ENCODE measurements at places on chromosomes 3 and 15.
A peak's percentile ranks its signal among the peaks of the same experiment; 100 is the strongest.

- H3K27ac ChIP-seq: no peak overlapping the region
- no peak overlapping the region for H3K4me3 ChIP-seq
- DNase-seq: no peak
- H3K36me3 ChIP-seq: no peaks in the 10 kb centered on the region
These were observed 34.1 kb downstream of the ABTB1 start for GRCh38 chr3:127706785-127707351.

DNA sequence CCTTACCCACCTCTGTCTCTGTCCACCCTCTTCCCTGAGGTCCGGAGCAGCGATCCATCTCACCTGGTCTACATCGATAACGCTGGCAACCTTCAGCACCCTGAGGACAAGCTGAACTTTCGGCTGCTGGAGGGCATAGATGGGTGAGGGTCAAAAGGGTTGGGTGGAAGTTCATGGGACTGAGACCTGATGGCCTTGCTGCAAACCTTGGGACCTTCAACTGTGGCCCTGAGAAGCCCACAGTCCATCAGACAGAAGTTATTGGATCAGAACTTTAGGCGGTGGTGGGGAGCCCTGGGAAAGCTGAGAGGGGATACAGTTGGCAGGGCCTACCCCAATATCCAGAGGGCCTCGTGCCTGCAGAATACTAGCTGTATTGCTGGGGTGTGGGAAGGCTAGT lies 50.5 kb downstream of the POMGNT2 start:
- peaks cover 9% of the 10 kb centered on the region for H3K27me3 ChIP-seq
- H3K4me1 ChIP-seq: no peaks in the 10 kb centered on the region
- H3K27ac ChIP-seq: no peak overlapping the region
- H3K4me3 ChIP-seq: no peak overlapping the region

DNA sequence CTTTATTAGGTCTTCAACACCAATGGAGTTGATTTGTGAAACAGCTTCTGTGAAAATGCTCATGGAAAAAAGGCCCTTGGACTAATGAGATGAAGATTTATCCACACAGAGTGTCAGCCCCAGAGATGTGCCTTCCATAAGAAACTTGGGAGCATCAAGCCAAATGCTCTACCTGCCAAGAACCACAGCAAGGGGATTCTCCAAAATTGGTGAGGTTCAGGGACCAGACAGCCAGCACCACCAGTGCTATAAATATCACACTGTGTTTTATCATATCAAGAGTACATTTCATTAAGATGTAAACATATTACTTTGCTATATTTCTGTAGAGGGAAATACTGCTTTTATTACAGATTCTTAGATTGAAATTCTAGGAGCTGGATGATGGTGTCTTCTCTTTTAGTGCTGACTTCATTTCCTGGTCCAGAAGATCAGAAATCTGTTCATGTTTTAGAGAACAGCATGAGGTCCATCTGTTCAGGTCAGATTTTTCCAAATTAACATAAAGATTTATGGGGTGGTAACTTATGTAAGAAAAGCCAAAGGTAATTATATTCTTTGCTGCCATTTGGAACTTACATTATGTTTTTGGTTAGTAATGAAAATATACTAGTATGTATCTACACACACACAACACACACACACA lies 17.7 kb downstream of the SLC35G2 start:
- H3K27me3 ChIP-seq: no peaks in the 10 kb centered on the region
- peaks cover 42% of the 10 kb centered on the region for H3K4me1 ChIP-seq
- DNase-seq: no peak

DNA sequence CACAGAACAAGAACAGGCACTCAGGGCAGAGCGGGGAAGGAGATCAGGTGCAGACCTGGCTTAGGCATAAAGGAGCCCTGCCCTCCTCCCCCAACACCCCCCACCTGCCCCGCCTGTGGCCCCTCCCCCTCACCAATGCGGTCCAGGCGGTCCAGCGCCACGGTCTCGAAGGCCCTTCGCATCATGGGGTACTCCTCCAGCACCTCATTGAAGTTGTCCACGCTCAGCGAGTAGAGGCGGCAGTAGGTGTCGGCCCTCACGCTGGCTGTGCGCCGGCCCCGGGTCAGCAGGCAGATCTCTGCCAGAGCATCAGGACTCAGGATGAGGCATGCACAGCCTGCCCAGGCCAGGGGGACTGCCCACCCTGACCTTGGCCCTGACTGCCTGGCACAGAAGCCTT lies 44.8 kb downstream of the HCN4 start:
- no peak overlapping the region for H3K27ac ChIP-seq
- no peak overlapping the region for H3K4me3 ChIP-seq
- peaks cover 7% of the 10 kb centered on the region for H3K27me3 ChIP-seq

GRCh38 chr3:50122071-50122470 lies 33.1 kb upstream of the SEMA3F start:
- H3K4me3 ChIP-seq: peak overlapping the region; percentile 47
- H3K36me3 ChIP-seq: peaks cover 7% of the 10 kb centered on the region
